Neural crest cell (in vitro differentiated cells): ENCODE measurements at places on chromosomes 4 and X. TPM values are rescaled to one million over a fixed set of nuclear protein-coding genes. Genes with fewer than 3 reads are reported as not detected.

DNAAF6 gene
- not detected in 2 replicates for total RNA-seq

NR3C2 gene
- 0.21 and 0.30 TPM in 2 replicates for total RNA-seq

GRCh38 chr4:121053601-121054143, 18.7 kb downstream of the NDNF start:
- H3K36me3 ChIP-seq: no peaks in the 10 kb centered on the region
- no peak overlapping the region for H3K27ac ChIP-seq
- no peak overlapping the region for H3K4me3 ChIP-seq
- no peaks in the 10 kb centered on the region for H3K4me1 ChIP-seq

DNA sequence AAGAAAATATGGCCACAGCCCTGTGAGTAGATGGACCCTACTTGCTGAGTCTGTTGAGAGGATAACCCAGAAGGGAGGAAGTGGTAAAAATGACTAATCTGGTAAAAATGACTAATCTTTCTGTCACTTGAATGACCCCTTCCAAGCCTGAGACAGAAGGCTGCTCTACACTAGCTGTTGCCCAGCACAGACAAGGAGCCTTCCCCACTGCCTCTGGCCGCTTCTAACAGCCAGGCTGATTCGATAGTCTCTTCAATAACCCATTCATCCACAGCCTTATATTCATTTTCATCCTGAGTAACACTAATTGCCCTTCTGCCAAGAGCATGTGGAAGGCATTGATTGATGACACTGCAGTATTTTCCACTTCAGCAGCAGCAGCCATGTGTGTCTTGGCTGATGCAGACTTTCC, 18.4 kb downstream of the MAGEB17 start:
- H3K4me1 ChIP-seq: peaks cover 10% of the 10 kb centered on the region
- no peak overlapping the region for H3K4me3 ChIP-seq
- H3K27ac ChIP-seq: peak overlapping the region; percentile 65
- H3K36me3 ChIP-seq: no peaks in the 10 kb centered on the region

GRCh38 chrX:350534-351323, 32.1 kb upstream of the GTPBP6 start:
- H3K36me3 ChIP-seq: peaks cover 7% of the 10 kb centered on the region
- H3K27me3 ChIP-seq: no peaks in the 10 kb centered on the region
- H3K4me1 ChIP-seq: peaks cover 32% of the 10 kb centered on the region
- no peak for DNase-seq
- H3K27ac ChIP-seq: peak overlapping the region; percentile 97
